ENCODE measurements at places on chromosomes 6 and 20.

DNA sequence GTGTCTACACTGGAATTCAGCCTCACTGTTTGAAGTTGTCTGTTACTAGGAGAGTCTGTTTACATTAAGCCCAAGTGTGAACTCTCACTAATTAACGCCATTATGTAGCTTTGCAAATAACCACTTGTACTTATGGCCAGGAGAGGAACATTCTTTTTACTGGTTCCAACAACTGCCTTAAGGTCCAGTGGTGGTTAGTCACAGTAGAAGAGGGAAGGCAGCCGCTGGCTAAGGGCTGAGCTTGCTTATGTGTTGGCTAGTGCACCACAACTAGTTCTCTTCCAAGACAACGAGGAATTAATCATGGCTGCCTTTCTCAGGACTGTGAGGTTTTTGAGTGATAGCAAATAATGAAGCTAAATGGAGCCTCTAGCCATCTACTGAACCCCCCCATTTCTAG is 14.9 kb upstream of the SLC22A23 start:
- no peaks in the 10 kb centered on the region for H3K27me3 ChIP-seq
- no peaks in the 10 kb centered on the region for H3K36me3 ChIP-seq
- no peaks in the 10 kb centered on the region for H3K4me1 ChIP-seq
- H3K27ac ChIP-seq = no peak overlapping the region
- no peak overlapping the region for H3K4me3 ChIP-seq
- DNase-seq = no peak

DNA sequence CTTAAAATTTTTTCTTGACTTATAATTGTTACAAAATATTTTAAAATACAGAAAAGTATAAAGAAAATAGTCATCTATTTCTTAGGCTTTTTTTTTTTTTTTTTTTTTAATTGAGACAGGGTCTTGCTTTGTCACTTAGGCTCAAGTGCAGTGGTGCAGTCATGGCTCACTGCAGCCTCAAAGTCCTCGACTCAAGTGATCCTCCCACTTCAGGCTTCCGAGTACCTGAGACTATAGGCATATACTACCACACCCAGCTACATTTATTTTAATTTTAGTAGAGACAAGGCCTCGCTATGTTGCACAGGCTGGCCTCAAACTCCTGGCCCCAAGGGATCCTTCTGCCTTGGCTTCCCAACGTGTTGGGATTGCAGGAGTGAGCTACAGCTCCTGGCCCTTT is 5.3 kb upstream of the ACAT2 start:
- peaks cover 38% of the 10 kb centered on the region for H3K36me3 ChIP-seq
- no peaks in the 10 kb centered on the region for H3K27me3 ChIP-seq
- H3K4me3 ChIP-seq = no peak overlapping the region
- DNase-seq = no peak
- no peak overlapping the region for H3K27ac ChIP-seq

DNA sequence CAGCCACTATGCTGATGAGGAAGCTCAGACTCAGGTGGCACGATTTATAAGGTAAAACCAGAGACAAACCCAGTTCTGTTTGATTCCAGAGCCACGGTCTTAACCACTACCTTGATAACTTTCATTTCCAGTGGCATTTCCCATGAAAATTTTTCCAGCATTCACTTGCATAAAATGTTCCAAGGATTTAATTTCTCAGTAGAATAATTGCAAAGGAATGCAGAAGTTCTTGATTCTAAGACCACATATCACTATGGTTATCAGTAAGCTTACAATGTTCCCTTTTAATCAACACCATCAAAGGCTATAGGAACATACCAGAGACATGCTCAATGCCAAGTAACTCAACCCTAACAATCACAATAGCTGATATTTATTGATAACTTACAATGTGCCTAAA is 306.0 kb upstream of the HS3ST5 start:
- no peak overlapping the region for H3K27ac ChIP-seq
- DNase-seq = no peak
- H3K27me3 ChIP-seq = no peaks in the 10 kb centered on the region
- no peaks in the 10 kb centered on the region for H3K36me3 ChIP-seq
- no peak overlapping the region for H3K4me3 ChIP-seq

DNA sequence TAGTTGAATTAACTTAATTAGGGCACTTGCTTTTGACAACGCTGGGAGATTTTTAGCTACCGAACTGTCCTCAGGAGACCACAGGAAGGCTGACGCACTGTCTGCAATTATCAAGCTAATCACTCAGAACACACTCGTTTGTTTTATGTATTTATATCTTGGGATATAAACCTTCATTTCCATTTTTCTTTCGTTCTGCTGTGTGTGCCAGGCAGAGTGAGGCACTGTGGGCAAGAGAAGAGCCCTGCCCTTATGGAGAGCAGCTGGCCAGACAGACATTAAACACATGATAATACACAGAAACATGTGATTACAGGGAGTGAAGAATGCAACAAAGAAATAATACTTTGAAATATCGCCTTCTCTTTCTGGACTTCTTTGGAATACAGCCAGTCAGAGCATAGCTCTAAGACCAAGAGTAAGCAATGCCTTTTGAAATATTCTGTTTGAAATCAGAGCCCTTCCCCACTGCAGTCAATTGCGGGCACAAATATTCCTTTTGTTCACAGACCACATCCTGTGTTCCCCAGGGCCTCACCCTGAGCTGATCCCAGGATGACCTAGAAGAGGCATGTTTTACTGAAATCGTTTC is 96.8 kb downstream of the ANKRD60 start:
- H3K4me1 ChIP-seq = no peaks in the 10 kb centered on the region
- peaks cover 7% of the 10 kb centered on the region for H3K27me3 ChIP-seq
- no peak overlapping the region for H3K4me3 ChIP-seq
- DNase-seq = no peak
- no peaks in the 10 kb centered on the region for H3K36me3 ChIP-seq

- no peaks in the 10 kb centered on the region for H3K27me3 ChIP-seq
- H3K27ac ChIP-seq = peak within 1 kb of the TSS; percentile 87
- no peaks in the 10 kb centered on the region for H3K36me3 ChIP-seq
- peak within 1 kb of the TSS; percentile 84 for H3K4me3 ChIP-seq
- peak; percentile 67 for DNase-seq
These were observed at the start of gene HLA-DPB1 for GRCh38 chr6:33075568-33076405. Gene HLA-DPB1, plus strand, starts transcription at chr6:33075990. Its CDS starts 52 bp downstream, at chr6:33076042.

- peak; percentile 11 for DNase-seq
- no peak within 1 kb of the TSS for H3K27ac ChIP-seq
- peak within 1 kb of the TSS; percentile 39 for H3K4me3 ChIP-seq
These were observed at the start of gene ARFGEF3 for GRCh38 chr6:138161338-138162110. Gene ARFGEF3, plus strand, starts transcription at chr6:138161939. Its CDS starts 148 bp downstream, at chr6:138162087.

DNA sequence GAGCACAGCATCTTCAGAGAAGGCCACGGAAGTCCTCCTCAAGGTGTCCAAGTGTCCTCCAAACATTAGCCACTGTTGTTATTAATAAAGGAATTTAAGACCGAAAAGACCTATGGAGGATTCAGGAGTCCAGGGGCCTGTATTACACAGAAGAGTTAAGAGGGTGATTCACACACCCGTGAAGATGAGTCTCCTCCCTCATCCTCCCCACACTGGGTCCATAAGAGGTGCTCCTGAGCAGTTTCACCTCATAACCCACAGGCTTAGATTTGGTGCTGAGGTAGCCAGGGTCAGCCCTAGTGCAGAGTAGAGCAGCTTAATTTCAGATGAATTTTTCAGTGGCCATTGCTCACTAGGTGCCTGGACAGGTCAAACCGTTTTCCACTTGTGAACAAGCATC is 65.3 kb downstream of the PRR18 start:
- no peaks in the 10 kb centered on the region for H3K27me3 ChIP-seq
- H3K36me3 ChIP-seq = no peaks in the 10 kb centered on the region
- peaks cover 25% of the 10 kb centered on the region for H3K4me1 ChIP-seq
- no peak overlapping the region for H3K4me3 ChIP-seq
- H3K27ac ChIP-seq = no peak overlapping the region

DNA sequence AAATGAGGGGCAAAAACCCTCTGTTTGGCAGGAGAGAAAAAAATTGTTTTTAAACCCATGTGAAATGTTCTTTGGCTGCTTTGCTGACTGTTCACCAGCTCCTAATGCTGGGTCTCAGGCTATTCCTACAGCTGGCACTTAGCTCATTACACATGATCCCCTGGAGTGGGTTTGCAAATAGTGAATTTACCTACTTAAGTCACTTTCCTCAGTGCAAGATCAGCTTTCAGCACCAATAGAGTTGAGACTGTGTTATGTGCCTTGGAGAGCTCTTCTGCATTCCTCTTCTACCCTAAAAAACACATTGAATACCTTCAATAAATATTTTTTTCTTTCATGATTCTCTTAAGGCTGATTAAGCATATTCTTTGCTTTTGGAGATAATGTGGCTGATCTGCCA is 58.4 kb upstream of the PRDM1 start:
- H3K36me3 ChIP-seq = no peaks in the 10 kb centered on the region
- H3K27ac ChIP-seq = no peak overlapping the region
- H3K27me3 ChIP-seq = no peaks in the 10 kb centered on the region

DNA sequence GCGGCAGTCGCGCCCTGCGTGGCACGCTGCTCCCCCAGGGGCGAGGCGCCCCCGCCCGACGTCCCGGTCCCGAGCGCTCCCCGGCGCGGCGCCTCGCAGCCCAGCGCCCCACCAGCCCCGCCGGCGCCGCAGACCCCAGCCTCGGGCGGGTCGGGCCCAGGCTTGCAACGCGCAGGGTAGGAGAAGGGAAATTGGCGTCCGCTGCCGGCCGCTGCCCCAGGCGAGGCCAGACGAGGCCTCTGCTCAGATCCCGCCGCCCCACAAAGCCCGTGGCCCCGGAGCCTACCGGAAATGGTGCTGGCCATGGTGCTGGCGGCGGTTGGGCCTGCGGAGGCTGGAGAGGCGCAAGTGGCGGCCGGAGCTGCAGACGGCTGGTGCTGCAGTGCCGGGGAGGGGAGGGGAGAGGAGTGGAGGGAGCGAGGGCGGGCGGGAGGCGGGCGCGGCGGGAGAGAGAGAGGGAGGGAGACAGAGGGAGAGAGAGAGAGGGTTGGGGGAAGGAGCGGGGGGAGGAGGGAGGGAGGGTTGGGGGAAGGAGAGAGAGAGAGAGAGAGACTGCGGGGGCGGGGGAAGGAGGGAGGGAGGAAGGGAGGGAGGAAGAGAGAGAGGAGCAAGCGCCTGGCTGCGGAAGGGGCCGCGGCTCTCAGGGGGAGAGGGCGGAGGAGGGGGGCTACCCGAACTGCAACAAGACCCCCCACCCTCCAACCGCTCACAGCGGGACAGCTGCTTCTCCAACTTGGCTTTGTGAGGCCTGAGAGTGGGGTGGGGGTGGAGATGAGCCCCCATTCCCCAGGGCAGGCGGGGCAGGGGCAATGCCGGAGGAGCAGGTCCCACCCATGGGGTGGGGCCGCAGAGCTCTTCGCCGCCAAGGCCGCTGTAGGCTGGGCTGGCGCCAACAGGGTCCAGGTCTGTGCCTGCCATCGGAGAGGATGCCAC is at the start of gene STMN3:
Gene STMN3 (minus strand): TSS at position 384 of the 933 bp plus-strand sequence. CDS start 79 bp downstream, at position 305.
- peak within 1 kb of the TSS; percentile 56 for H3K4me3 ChIP-seq
- no peaks in the 10 kb centered on the region for H3K36me3 ChIP-seq
- H3K27ac ChIP-seq = peak within 1 kb of the TSS; percentile 6

DNA sequence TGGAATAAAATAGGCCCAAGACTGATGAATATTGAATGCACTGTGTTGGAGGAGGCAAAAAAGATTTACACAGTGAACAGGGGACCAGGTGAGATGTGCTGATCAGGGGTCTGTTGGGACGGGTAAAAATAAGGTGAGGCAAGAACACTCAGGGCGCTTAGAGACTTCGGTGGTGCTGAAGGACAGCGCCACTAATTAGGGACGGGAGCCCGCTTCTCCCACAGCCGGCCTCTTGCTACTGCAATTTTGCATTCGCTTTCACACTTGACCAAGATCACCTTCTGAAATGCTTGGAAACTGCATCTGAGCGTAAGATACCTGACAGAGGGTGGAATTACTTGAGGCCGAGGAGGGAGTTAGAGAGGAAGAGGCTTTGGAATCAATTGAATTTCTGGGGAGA is 7.3 kb downstream of the TFAP2D start:
- no peak for DNase-seq
- H3K27ac ChIP-seq = no peak overlapping the region
- no peaks in the 10 kb centered on the region for H3K4me1 ChIP-seq
- H3K36me3 ChIP-seq = no peaks in the 10 kb centered on the region
- H3K27me3 ChIP-seq = no peaks in the 10 kb centered on the region

- H3K36me3 ChIP-seq = no peaks in the 10 kb centered on the region
- DNase-seq = no peak
- no peaks in the 10 kb centered on the region for H3K27me3 ChIP-seq
- H3K4me1 ChIP-seq = no peaks in the 10 kb centered on the region
These were observed 18.2 kb downstream of the FOXF2 start for GRCh38 chr6:1407499-1407990.

DNA sequence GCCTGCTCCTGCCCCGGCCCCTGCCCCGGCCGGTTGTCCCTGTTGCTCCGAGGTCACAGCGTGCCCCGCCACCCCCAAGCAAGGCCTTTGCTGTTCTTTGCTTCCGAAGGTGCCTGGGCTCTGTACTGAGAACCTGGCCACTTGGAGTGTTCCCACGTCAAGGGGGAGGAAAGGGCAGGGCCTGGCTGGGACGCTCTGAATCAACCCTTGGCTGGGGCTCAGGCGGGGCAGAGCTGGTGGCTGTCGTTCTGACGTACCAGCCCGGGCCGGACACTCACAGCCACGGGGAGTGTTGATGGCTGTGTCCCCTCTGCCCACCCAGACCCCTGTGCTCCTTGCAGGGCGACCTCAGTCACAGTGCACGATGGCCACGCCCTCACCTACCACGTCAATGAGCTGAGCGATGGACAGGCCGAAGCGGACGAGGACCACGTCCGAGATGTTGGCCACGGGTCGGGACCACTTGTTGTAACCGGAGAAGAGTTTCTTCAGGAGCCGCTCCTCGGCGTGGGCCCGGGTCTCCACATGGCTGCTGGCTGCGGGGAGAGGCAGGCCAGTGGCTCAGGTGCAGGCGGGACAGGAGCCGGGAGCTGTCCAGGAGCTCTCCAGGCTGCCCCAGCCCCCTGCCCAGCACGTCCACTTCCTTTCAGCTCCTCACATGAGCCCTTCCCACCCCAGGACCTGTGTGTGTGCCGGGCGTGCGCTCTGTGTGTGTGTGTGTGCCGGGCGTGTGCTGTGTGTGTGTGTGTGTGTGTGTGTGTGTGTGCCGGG is 1.8 kb downstream of the CHRNA4 start:
- DNase-seq = no peak
- no peaks in the 10 kb centered on the region for H3K36me3 ChIP-seq
- no peak overlapping the region for H3K4me3 ChIP-seq
- no peak overlapping the region for H3K27ac ChIP-seq
